HT-29 (cell line): ENCODE measurements at places on chromosomes 5 and 9. TPM values are rescaled to one million over a fixed set of nuclear protein-coding genes. Genes with fewer than 3 reads are reported as not detected.

Gene FAT2
- total RNA-seq = not detected in 2 replicates

Gene ANXA2R
- total RNA-seq = 21.1 and 22.7 TPM in 2 replicates

Gene DAB2
- total RNA-seq = 2.3 and 3.4 TPM in 2 replicates

Gene PCDHGC3
- total RNA-seq = 1.8 and 2.1 TPM in 2 replicates

Gene SMIM33
- total RNA-seq = 0.05 TPM in 1 of 2 replicates, not detected in the other

DNA sequence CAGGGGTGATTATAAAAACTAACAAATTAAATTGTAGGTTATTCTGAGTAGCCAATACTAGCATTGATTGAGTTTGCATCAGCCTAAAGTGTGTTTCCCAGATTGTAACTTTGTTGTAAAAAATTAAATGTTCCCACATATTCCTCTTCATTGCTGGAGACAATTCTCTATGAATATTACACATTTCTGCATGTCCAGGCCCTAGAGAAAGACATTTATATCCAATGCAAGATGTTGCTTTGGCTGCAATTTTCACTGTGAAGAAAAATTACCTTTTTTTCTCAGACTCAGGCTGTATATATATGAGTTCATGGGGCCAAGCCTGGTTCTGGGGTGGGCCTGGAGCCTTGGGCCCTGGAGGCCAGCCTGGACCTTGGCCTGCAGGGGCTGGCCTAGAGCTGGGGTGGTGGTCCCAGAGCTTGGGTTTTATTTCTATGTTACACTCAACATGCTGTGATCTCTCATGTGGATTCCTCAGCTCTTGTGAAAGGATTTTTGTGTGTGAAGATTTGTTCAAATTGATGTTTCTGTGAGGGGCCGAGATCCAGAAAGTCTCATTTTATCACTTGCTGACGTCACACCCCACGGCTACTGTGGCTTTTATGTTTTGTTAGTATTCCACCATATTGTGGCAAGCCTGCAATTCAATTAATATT lies 232.5 kb downstream of the SPATA31A1 start:
- DNase-seq = no peak

DNA sequence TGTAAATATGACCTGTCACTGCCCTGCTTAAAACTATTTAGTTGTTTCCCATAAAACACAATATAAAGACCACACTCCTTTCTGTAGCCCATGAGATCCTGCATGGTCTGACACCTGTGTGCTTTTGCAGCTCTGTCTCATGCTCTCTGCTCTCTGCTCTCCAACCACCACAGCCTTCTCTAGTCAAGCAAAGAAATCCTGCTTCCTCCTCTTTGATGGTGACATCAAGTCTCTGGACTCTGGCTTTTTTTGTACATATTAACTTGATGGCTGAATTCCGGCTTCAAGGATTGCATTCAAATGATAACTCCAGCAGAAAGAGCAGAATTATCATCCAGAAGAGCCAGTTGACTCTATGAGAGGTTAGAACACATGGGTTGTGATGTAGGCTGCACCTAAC lies 58.2 kb downstream of the CHSY3 start:
- no peak for DNase-seq

DNA sequence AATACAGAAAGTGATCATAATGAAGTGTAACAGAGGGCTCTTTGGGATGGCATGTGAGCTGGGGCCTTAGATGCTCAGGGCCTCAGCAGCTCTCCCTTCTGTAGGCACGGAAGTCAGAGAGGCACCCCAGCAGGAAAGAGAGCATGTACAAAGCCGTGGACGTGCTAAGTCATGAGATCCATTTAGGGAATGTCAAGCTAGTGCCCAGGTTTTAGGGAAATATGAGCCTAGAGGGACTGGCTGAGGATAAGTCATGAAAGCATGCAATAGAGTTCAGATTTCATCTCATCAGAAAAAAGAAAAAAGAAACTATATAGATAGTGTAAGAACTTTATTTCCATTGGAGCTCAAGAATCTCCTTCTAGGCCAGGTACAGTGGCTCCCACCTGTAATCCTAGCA lies 379.5 kb upstream of the KLF4 start:
- DNase-seq = no peak

DNA sequence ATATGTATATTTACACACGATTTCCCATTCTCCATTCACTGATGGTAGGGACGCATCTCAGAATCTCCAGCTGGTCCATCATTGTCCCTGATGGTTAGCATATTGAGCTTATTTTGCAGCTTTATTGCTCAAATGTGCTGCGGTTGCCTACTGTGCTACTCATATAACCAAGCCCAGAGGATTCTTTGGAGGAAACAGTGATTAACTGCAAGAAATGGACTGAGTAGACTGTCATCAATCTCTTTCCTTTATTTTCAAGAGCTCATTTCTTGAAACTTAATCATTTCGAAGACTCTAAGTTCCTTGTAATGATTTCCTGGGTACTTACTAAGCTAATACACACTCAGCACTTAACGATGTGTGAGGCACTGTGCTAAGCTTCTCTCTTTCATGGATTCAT lies 119.0 kb downstream of the MAT2B start:
- no peak for DNase-seq

GRCh38 chr9:19200229-19200628 lies 30.3 kb upstream of the DENND4C start:
- no peak for DNase-seq

DNA sequence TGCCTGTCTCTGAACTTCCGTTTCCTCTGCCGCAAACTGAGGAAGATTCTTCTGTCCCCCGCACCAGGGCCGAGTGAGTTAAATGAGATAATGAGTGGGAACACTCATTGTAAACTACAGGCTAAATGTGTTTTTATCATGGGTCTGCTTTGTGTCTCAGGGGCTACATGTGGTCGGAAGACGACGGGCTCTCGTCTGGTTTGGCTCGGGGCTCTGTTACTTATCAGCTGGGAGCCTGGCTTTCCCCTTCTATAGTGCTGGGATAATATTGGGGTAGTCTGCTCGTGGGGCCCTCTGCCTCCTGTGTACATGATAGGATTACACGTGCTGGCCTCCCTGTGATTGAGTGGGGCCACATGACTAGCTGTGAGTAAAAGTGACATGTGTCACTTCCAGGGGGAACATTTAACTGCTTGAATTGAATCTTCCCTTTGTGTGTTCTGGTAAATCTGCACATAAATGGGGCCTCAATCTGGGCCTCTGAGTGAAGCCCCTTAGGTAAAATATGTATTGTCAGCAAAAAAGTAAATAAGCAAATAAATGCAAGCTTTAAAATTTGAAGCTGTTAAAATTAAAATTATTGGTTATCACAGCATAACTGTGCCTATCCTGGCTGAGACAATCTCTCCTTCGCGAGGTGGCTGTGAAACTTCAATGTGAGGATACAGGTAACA lies 86.9 kb upstream of the SH3PXD2B start:
- no peak for DNase-seq

DNA sequence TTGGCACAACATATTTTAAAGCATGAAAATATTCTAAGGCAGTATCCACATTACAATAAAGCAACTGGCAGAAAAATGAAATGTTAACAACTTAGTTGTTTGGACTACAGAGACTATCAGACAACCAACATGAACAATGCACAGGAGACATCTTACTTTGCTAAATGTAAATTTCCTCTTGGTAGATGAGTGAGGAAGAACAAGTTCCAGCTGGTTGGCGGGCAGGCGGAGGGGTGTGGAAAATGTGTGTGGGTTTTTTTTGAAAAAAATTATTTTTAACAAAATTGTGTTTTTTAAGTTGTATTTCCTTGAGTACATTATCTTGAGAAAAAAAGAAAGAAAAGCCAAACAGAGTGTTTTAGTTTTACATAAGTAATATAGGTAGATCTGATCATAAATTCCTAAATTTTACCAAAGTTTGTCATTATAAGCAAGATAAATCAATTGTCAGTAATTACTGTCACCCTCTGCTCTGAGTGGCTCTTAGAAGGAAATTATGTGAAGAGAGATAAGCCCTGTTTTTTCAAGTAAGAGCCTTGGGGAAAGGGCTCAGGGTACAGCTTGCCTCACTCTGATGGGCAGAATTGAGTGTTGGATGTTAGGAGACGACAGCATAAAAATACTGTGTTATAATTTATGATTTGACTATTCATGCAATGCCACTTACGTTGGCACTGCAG lies 42.5 kb downstream of the TMEM167A start:
- DNase-seq = no peak

- DNase-seq = no peak
Measured at GRCh38 chr9:94808926-94809700, 82.6 kb downstream of the AOPEP start.

DNA sequence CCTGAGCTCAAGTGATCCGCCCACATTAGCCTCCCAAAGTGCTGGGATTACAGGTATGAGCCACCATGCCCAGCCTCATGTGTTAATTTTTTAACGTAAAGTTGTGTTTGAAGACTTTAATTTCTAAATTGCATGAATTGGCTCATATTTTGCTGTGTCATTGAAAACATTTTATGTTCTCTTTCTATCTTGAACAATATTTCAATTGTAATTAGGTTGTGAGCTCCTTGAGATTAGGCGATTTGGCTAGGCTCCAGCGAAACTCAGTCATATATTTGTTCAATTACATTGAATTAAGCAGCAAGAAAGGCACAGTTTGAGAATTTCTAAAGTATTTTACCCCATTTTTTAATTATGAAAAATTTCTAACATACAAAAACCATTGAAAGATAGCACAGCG lies 34.0 kb downstream of the GAPVD1 start:
- DNase-seq = no peak

DNA sequence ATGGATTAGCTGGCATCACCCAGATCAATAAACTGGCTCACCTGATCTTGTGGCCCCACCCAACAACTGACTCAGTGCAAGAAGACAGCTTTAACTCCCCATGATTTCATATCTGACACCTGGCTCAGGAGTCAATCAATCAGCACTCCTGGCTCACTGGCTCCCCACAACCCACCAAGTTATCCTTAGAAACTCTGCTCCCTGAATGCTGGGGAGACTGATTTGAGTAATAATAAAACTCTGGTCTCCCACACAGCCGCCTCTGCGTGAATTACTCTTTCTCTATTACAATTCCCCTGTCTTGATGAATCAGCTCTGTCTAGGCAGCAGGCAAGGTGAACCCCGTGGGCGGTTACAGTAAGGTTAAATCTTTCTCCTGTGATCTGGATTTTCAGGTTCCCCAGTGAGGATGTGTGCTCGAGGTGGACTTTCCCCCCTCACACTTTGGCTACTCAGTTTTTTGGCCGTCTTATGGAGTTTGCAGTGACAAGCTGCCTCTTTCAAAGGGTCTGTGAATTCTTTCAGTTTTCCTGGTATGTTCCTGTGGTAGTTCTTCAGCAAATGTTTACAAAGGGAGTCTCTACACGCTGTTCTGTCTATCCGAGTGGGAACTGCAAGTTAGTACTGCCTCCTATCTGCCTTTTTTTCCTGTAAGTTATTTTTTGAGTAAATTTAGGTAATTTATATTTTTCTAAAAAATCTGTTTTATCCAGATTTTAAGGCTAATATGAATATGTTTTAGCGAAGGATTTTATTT lies 500.2 kb upstream of the NUDT12 start:
- peak; percentile 32 for DNase-seq

DNA sequence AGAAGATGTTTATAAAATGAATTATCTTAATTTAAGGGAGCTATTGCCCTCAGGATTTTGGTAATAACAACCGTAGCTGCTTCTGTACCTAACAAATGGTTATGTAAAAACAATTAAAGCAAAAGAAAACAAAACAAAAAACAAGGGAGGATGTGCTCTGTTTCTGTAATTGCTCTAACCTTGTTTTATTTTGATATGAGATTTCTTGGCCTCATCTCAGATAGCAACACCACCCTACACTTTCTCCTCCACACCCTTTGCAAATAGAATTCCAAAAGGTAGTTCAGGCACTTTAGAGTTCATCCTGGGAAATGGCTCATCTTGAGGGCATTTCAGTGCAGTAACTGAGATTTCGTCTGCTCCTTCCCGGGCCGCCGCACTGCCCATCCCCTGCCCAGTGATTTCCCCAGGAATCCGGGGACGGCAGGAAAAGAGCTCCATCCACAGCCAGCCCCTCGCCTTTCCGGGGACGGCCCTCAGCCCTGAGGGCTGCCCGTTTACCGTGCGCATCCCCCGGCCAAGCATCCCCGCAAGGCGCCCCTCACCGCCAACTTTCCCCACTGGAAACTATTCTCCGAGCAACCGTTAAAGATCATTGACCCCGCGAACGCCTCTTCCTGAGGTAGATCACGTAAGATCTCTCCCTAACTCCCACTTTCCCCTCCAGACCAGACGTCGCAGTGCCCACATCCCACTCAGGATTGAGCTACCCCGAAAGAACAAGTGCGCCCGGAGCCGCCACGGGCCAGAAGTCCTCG lies 1.2 kb downstream of the FNBP1 start:
- no peak for DNase-seq

- no peak for DNase-seq
Measured at GRCh38 chr9:70616228-70616990, 202.0 kb upstream of the KLF9 start.

DNA sequence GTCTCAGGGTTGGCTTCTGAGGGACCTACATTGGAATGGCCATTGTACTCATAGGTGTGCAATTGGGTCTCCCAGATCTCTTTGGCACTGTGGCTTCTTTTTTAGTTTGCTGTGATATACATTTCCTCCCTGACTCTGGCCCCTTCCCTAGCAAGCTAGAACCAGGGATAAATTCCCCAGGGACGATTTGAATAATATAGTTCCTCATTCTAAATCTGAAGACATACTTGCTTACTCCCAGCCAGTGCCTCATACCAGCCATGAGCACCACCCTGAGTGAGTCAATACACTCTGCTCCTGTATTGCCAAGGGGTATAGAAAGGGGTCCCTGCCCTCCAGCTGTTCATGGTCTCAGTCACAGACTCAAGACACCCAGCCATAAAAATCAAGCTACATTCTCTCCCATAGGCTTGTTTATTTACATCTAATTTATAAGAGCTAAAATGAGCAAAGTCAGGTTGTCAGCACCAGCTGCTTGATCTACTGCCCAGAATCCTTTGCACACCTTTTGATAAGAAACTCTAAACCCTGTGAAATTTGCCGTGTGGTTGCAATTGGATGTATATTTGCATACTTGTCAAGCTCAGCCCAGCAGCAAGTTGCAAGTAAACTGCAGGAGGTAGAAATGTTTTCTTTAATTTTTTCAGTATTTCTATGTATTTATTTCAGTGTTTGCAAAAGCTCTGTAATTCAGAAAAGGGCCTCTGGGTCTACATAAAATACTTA lies 219.9 kb upstream of the IRX1 start:
- no peak for DNase-seq

- peak; percentile 39 for DNase-seq
Measured at GRCh38 chr9:110192531-110193261, 15.3 kb downstream of the C9orf152 start.

GRCh38 chr5:134141331-134142050 lies 27.0 kb downstream of the TCF7 start:
- DNase-seq = no peak
